ENCODE measurements at places on chromosomes 2 and 18.

DNA sequence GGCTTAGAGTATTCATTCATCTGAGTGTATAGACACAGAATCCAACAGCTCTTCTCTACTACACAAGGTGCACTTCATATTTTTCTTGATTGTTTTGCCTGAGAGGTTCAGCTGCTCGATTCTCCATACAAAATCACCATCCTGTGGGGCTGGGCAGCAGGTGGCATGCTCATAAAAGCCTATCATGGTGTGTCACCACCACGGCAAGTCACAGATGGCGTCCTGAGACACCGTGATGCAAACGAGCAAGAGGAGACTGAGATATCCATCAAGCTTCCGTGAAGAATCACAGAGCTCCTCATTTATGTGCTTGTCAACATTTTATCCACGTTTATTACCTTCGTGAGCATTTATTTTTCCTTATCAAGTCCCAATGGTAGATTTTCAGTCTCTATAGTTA is 22.4 kb upstream of the NRP2 start:
- DNase-seq, result no peak

GRCh38 chr2:75007061-75007460 is 48.6 kb downstream of the POLE4 start:
- no peak for DNase-seq

- DNase-seq, result no peak
Observed at GRCh38 chr18:27865431-27865830, 311.5 kb downstream of the CDH2 start.

- DNase-seq, result peak; percentile 84
Observed at GRCh38 chr18:3447068-3447894, 2.7 kb upstream of the TGIF1 start.

DNA sequence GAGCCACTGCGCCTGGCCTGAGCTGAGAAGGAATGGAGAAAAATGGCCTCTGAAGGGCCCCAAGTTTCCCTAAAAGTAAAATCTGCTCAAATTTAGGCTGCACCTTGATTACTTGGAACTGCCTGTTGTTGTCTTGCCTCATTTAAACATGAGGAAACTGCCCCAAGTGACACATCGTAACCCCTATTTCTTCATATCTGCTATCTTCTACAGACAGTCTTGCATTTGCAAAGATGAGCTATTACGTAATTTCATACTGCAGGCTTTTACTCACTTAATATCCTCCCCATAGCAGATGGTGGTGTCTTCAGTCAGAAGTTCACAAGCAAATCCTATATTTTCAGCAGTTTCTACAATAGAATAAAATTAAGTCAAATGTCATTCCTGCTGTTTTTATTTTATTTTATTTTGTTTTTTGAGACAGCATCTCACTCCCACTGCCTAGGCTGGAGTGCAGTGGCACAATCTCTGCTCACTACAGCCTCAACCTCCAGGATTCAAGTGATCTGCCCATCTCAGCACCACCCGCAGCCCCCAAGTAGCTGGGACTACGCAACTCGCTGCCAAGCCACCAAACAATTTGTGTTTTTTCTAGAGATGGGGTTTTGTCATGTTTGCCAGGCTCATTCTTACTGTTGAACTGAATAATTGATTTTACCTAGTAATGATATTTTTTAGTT is 45.3 kb upstream of the NARS1 start:
- DNase-seq, result peak; percentile 71
